ENCODE measurements at places on chromosomes 3 and 15. TPM values are rescaled to one million over a fixed set of nuclear protein-coding genes. Genes with fewer than 3 reads are reported as not detected.

The FGF7 gene
- not detected for total RNA-seq

- no peak for DNase-seq
- peaks cover 5% of the 10 kb centered on the region for H3K27me3 ChIP-seq
These were observed 38.5 kb upstream of the LIPC start for GRCh38 chr15:58393241-58393662.

The MKRN2OS gene
- not detected for total RNA-seq

- H3K27ac ChIP-seq: no peak overlapping the region
- no peak for DNase-seq
- no peak overlapping the region for H3K4me3 ChIP-seq
These were observed 77.5 kb downstream of the RPL22L1 start for GRCh38 chr3:170792471-170792870.

DNA sequence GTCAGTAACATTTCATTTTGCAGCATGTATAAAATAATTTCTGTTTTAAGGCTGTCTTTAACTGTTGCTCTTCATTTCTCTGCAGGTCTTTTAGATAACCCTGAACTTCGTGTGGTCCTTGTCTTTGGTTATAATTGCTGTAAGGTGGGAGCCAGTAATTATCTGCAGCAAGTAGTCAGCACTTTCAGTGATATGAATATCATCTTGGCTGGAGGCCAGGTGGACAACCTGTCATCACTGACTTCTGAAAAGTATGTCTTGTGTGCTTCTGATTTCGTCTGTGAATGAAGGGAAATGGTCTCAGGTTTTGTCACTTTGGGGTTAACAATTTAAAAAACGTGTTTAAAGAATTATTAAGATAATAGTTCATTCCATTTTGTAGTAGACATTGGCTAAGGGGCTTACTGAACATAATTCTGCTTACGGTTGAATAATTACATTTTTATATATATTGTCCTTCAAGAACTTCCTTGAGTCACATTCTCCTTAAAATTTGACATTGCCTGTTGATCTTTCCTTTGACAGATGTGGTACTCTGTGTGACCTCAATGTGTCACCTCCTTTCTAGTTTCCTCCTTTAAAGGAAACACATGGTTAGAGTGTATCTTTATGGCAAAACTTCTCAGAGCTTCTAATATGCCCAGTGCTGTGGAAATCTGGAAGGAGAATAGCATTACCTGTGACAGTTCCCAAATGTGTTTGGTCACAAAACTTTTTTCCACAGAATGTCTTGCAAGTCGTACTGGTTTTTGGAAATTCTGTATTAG lies 26.3 kb downstream of the FBXO22 start:
- peaks cover 58% of the 10 kb centered on the region for H3K36me3 ChIP-seq
- DNase-seq: no peak
- no peak overlapping the region for H3K4me3 ChIP-seq
- peaks cover 27% of the 10 kb centered on the region for H3K4me1 ChIP-seq

The GLDN gene
- total RNA-seq: 0.62 TPM

DNA sequence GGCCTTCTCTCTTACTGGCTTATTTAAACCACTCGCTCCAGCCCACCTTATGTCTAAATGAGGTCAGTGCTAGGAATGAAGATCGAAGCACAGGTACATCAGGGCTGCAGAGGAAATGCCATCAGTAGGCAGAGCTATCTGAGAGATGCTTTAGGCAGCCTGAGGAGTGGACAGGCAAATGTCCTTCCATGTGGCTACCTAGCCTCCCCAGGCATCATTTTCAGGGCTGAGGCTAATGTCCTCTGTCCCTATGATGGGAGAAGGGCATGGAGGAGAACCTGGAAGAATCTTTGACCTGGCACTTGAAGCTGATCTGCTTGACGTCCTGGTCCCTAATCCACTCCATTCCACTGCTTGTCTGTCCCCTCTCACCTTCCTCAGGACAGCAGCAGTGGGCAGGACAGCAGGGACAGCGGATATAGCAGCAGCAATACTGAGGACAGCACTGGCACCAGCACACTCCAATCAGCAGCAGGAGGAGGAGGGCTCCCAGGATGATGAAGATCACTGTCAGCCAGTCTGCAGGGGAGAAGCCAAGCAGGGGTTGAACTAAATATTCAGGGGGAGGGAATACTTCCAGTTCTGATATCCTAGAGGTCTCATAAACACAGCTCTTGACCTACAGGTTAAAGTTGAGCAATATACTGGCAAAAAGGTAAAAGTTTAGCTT lies 21.0 kb downstream of the ILDR1 start:
- no peak overlapping the region for H3K27ac ChIP-seq
- no peaks in the 10 kb centered on the region for H3K36me3 ChIP-seq
- peaks cover 58% of the 10 kb centered on the region for H3K4me1 ChIP-seq
- DNase-seq: no peak

The FBXO40 gene
- total RNA-seq: not detected

- DNase-seq: no peak
- H3K27ac ChIP-seq: no peak overlapping the region
- no peaks in the 10 kb centered on the region for H3K36me3 ChIP-seq
- no peaks in the 10 kb centered on the region for H3K4me1 ChIP-seq
- no peak overlapping the region for H3K4me3 ChIP-seq
These were observed 110.4 kb downstream of the ADAMTSL3 start for GRCh38 chr15:83764201-83764838.

DNA sequence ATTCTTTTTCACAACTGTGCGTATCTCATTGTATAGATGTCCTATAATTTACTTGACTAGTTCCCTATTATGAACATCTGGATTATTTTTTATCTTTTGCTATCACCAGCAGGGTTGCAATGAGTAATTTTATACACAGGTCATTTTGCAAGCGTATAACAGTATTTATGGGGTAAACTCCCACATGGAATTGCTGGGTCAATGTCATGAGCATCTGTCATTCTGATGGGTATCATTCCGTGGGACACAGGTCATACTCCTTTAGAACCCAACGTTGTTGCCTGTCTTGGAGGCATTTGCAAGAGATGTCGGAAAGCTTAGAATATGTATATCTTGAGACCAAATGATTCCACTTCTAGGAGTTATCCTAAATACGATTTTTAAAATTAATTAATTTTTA lies 12.9 kb downstream of the BHLHE40 start:
- no peak overlapping the region for H3K4me3 ChIP-seq
- H3K27ac ChIP-seq: no peak overlapping the region
- no peaks in the 10 kb centered on the region for H3K36me3 ChIP-seq
- no peaks in the 10 kb centered on the region for H3K27me3 ChIP-seq
- DNase-seq: no peak
- H3K4me1 ChIP-seq: peaks cover 53% of the 10 kb centered on the region

GRCh38 chr3:172467170-172467824 lies 19.0 kb upstream of the GHSR start:
- no peak overlapping the region for H3K27ac ChIP-seq
- no peak for DNase-seq
- H3K4me3 ChIP-seq: no peak overlapping the region
- peaks cover 8% of the 10 kb centered on the region for H3K4me1 ChIP-seq
- no peaks in the 10 kb centered on the region for H3K36me3 ChIP-seq
- peaks cover 32% of the 10 kb centered on the region for H3K27me3 ChIP-seq

DNA sequence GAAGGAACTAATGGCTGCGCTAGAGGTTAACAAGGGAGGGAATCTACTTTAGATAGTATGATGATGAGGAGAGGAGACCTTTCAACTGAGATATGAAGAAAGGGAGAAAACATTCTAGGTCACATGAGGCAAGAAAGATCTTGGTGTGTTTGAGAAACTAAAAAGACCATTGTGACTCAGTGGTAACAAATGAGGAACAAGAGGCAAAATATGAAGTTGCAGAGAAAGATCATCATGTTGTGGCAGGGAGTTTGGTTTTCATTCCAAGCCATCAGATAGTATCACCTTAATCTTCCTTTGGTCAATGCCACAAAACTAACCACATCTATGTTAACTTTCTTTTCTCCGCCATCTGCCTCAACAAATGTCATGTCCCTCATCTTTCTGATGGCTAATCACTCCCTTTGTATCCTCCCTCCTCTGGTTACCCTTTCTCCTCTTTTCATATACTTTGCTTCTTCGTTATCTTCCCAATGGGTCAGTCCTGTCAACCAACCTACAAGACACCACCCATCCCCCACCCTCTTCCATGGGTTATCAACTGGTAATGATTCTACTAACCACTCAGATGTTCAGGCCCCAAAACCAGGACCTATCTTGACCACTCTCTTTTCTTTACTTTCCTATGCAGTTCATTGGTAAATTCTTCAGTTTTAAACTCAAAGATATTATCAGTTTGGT lies 2.4 kb upstream of the PDCD6IP start:
- no peak overlapping the region for H3K4me3 ChIP-seq
- peaks cover 13% of the 10 kb centered on the region for H3K27me3 ChIP-seq
- DNase-seq: no peak
- peaks cover 41% of the 10 kb centered on the region for H3K4me1 ChIP-seq

The ABCC5 gene
- 20.6 TPM for total RNA-seq

GRCh38 chr15:78427953-78428352 lies 10.1 kb upstream of the IREB2 start:
- no peak overlapping the region for H3K4me3 ChIP-seq
- H3K27me3 ChIP-seq: no peaks in the 10 kb centered on the region
- no peaks in the 10 kb centered on the region for H3K36me3 ChIP-seq
- H3K27ac ChIP-seq: no peak overlapping the region

GRCh38 chr15:32853592-32853991 lies 135.8 kb downstream of the GREM1 start:
- no peak overlapping the region for H3K4me3 ChIP-seq
- no peaks in the 10 kb centered on the region for H3K36me3 ChIP-seq
- no peak overlapping the region for H3K27ac ChIP-seq
- no peak for DNase-seq
- no peaks in the 10 kb centered on the region for H3K4me1 ChIP-seq

The TMCO5A gene
- not detected for total RNA-seq

GRCh38 chr15:28919201-28919635 lies 33.4 kb downstream of the APBA2 start:
- H3K27me3 ChIP-seq: no peaks in the 10 kb centered on the region
- H3K4me3 ChIP-seq: peak overlapping the region; percentile 28
- peak; percentile 17 for DNase-seq
- peaks cover 25% of the 10 kb centered on the region for H3K4me1 ChIP-seq
- H3K27ac ChIP-seq: no peak overlapping the region
- H3K36me3 ChIP-seq: peaks cover 2% of the 10 kb centered on the region

GRCh38 chr3:112127522-112128494 lies 5.2 kb downstream of the GCSAM start:
- no peak for DNase-seq
- H3K36me3 ChIP-seq: peaks cover 24% of the 10 kb centered on the region
- H3K27ac ChIP-seq: no peak overlapping the region
- no peaks in the 10 kb centered on the region for H3K27me3 ChIP-seq
- peaks cover 51% of the 10 kb centered on the region for H3K4me1 ChIP-seq

DNA sequence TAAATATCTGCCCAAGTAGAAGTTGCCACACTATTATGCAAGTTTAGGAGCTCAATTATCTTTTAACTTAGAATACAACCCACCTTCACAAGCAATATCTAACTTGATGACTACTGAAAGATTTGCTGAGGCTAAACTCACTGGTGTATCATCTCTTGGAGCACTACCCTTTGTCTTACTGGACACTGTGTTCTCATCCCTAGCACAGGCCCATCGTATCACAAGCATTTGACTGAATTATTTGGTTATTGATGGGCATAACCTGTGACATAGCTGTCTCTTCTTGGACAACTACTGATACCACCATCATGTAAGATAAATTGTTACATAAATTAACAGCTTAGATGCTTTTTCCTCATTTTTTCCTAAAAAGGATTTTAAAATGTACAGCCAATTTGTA lies 216.2 kb upstream of the THBS1 start:
- no peaks in the 10 kb centered on the region for H3K36me3 ChIP-seq
- H3K4me3 ChIP-seq: no peak overlapping the region
- no peak for DNase-seq
- peaks cover 4% of the 10 kb centered on the region for H3K27me3 ChIP-seq
- H3K4me1 ChIP-seq: no peaks in the 10 kb centered on the region
- H3K27ac ChIP-seq: no peak overlapping the region

DNA sequence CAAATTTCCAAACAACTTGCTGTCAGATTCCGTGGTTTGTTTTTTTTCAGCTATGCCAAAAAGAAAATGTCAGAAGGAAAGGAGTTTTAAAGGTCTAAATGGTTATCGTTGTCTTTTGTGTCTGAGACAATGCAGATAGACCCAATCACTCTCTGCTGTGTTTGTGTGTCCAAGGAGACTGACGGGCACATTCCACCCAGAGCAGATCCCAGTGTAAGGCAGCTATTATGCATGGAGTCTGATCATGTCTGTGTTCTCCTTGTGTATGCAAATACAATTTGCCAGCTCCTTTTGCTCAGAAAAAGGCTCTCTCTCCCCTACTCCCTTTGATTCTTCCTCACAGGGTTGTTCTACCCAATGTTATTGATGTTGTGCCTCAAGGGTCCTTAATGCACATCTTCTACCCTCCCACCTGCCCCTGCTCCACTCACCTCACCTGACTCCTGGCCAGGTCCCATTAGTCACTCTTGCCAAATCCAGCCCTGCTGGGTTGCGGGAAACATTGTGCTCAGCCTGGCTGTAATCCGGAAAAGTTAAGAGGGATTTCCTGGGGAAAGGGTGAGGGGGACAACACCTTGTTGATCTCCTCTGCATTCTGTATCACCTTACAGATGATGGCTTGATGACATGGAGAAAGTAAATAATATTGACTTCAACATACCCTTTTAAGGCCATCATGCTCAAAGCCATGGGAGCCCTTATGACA lies 61.0 kb downstream of the OTOL1 start:
- H3K4me1 ChIP-seq: no peaks in the 10 kb centered on the region
- H3K27ac ChIP-seq: no peak overlapping the region
- peaks cover 2% of the 10 kb centered on the region for H3K27me3 ChIP-seq
- no peaks in the 10 kb centered on the region for H3K36me3 ChIP-seq
- no peak overlapping the region for H3K4me3 ChIP-seq

DNA sequence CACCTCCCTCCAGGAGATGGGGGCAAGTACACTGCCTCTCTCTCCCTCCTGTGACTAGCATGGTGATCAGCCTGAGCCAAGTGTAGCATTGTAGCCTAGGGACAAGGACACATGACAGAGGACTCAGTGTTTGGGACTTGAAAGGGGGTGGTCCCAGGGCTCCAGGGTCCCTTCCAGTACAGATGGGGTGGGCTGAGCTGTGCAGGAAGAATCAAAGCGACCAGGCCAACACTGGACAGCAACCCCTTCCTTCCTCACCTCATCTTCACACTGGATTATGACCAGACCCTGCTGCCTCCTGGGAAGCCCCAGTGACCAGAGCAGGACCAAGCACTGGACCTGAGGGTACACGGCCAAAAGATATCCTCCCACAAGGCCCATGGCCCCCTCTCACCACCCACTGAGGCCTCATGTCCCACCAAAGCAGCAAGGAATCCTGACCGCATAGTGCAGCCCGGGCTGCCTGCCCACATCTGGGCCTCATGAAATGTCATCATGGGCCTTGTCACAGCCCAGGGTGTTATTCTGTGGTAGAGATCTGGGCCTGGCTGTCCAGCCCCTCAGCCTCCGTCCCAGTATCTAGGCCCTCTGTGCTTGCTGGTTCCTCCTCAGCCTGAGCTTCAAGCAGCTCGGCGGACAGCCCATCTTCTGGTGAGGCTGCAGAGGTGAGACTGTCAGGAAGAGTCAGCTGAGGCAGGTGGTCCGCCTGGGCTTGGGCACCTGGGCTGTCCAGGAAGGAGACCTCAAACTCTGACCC lies 9.5 kb downstream of the GORASP1 start:
- peaks cover 3% of the 10 kb centered on the region for H3K4me1 ChIP-seq
- DNase-seq: no peak
